ENCODE measurements at places on chromosomes 12 and 14.

- DNase-seq, result no peak
Observed at GRCh38 chr12:4960547-4960946, 50.8 kb downstream of the KCNA1 start.

- DNase-seq, result no peak
Observed at GRCh38 chr14:52473557-52473956, 78.7 kb downstream of the TXNDC16 start.

DNA sequence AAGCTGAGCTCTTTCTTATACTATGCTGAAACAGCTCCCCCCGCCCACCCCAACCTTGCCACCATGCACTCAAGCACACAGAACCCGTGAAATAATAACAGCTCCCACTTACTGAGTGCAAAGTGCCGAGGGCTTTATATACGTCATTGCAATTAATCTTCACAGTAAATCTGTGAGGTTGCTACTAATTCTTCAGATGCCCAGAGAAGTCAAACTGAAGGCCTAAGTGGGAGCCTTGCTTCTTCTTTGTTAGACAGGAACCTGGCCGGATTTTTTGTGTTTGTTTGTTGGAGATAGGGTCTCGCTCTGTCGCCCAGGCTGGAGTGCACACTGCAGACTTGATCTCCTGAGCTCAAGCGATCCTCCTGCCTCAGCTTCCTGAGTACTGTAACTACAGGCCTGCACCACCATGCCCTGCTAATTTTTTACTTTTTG is 34.0 kb downstream of the VCPKMT start:
- DNase-seq, result no peak

GRCh38 chr12:110639336-110640141 is 25.6 kb downstream of the TCTN1 start:
- DNase-seq, result no peak

- no peak for DNase-seq
Observed at GRCh38 chr12:43883748-43884147, 47.9 kb downstream of the TMEM117 start.

- no peak for DNase-seq
Observed at GRCh38 chr12:51721282-51721940, 127.1 kb downstream of the FIGNL2 start.

- no peak for DNase-seq
Observed at GRCh38 chr12:122189626-122190475, 6.9 kb downstream of the LRRC43 start.

- DNase-seq, result no peak
Observed at GRCh38 chr12:47988073-47989022, 15.9 kb downstream of the COL2A1 start.

GRCh38 chr14:36654794-36655381 is 6.8 kb upstream of the PAX9 start:
- no peak for DNase-seq

All from stimulated activated CD8-positive, alpha-beta memory T cell treated with anti-CD3 and anti-CD28 coated beads, Interleukin-2, amount 100 ng/mL, for 1 hour (primary cell).